ENCODE measurements at places on chromosomes 11 and 22. TPM values are rescaled to one million over a fixed set of nuclear protein-coding genes. Genes with fewer than 3 reads are reported as not detected.

The IGLL5 gene
- total RNA-seq: not detected

The SAA4 gene
- total RNA-seq: not detected

The TBCEL gene
- total RNA-seq: 24.3 TPM

The DDX17 gene
- total RNA-seq: 855 TPM

The SCGB1C1 gene
- total RNA-seq: not detected

The IGLL1 gene
- total RNA-seq: not detected

The SMC1B gene
- total RNA-seq: not detected

The PKNOX2 gene
- total RNA-seq: 3.6 TPM

The FCHSD2 gene
- total RNA-seq: 9.6 TPM

The UEVLD gene
- total RNA-seq: 13.1 TPM

The TSGA10IP gene
- total RNA-seq: not detected

The MS4A2 gene
- total RNA-seq: not detected
